Activated effector memory CD4-positive, alpha-beta T cell treated with Interleukin-2 at 50 U/mL for 16 hours (primary cell): ENCODE measurements at places on chromosomes 5 and 9.
A peak's percentile ranks its signal among the peaks of the same experiment; 100 is the strongest.

- DNase-seq: no peak
These were observed 109.0 kb upstream of the ATP10B start for GRCh38 chr5:160961038-160961437.

- no peak for DNase-seq
These were observed 33.3 kb upstream of the NREP start for GRCh38 chr5:111790295-111790694.

DNA sequence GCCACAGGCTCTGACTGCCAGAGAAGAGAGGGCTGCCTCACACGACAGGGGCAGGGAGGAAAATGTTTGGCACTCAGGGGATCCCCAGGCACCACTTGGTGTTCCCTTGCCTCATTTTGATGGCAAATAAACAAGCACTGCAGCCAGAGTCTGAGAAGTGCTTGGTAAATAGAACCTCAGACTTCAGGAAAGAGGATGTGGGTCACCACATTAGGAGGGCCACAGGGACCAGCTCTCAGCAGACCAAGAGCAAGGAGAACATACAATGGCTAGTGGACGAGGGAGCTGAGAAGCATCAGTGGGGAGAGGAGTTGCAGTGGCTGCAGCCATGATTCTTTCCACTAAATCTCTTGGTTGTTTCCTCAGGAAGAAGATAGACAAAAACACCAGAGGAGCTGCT lies 413.9 kb downstream of the GADD45G start:
- no peak for DNase-seq

- DNase-seq: peak; percentile 35
These were observed 11.0 kb upstream of the EXOSC2 start for GRCh38 chr9:130682421-130683121.

- DNase-seq: no peak
These were observed 450.8 kb upstream of the TLE4 start for GRCh38 chr9:79120941-79121340.

GRCh38 chr9:134552349-134552990 lies 89.1 kb upstream of the COL5A1 start:
- no peak for DNase-seq

- DNase-seq: peak; percentile 31
These were observed 2.6 kb upstream of the GCNT1 start for GRCh38 chr9:76456202-76456926.

- no peak for DNase-seq
These were observed 6.9 kb downstream of the PBX3 start for GRCh38 chr9:125754096-125754495.

GRCh38 chr5:95591490-95591901 lies 28.4 kb upstream of the GPR150 start:
- no peak for DNase-seq

DNA sequence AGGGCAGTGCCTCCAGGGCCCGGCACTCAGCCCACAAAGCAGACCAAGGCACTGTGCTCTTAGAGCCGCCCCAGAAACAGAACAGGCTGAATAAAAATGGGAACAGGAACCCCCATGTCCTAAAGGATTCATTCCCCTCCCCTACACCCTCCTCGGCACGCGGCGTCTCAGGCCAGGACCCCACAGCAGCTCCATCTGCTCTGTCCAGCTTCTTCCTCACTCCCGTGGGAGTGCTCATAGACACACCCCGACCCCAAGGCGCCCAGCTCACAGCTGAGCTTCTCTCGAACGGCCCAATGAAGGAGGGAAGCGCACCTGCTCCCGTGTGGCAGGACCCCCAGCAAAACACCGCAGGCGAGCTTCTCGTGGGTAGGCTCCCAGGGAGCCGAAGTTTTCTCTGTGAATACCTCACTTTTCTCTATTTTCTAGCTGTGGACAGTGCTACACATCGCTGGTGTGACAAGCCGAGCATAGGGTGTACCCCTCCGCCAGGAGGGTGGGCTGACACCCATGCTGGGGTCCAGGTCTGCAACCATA lies 15.4 kb upstream of the QSOX2 start:
- no peak for DNase-seq

- DNase-seq: no peak
These were observed 1834.5 kb downstream of the EFNA5 start for GRCh38 chr5:105836268-105836667.

- DNase-seq: no peak
These were observed 46.6 kb upstream of the GNPDA1 start for GRCh38 chr5:142059304-142059940.
